NCI-H2227 treated with DMSO at 0.1 percent for 48 hours (cell line): ENCODE measurements at places on chromosomes 16 and 17.

GRCh38 chr16:592518-593306 lies 2.8 kb downstream of the RAB40C start:
- no peak for DNase-seq

- no peak for DNase-seq
These were observed 13.2 kb downstream of the TERF2IP start for GRCh38 chr16:75660726-75661302.

- DNase-seq = no peak
These were observed 272.9 kb downstream of the UTP18 start for GRCh38 chr17:51533219-51533618.

DNA sequence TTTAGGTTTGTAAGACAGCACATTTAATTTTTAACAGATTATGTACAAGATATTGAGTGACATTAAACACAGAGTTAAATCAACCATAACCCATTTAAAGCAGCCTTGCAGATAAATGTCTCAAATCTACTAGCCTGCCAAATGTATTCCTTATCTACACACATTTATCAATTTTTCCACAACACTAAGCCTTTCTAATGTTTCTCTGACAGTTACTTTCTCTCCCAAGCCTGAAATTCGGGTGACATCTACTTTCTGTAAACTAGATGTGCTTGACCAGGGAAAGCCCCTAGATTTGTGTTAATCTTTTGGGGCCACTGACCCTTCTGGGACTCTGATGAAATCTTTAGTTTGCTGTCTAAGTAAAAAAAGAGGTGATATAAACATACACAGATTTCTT lies 69.0 kb downstream of the CDH13 start:
- DNase-seq = no peak

DNA sequence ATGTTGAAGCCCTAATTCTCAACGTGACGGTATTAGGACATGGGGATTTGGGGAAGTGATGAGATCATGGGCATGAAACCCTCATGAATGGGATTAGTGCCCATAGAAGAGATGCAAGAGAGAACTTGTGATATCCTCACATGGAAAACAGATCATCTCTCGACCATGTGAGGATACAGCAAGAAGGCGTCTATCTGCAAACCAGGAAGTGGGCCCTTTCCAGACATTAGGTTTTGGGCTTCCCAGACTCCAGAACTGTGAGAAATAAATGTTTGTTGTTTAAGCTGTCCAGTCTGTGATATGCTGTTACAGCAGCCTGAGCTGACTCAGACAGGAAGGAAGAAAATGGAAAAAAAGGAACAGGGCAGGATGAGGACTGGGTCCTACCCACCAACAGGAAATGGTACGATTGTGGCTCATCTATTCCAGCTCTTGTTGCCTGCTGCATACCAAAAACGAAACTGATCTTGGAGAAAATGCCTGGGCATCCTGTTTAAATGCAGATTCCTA lies 21.9 kb upstream of the SSTR2 start:
- no peak for DNase-seq
